CD4-positive, alpha-beta T cell (primary cell): ENCODE measurements at places on chromosomes 13 and 19. TPM values are rescaled to one million over a fixed set of nuclear protein-coding genes. Genes with fewer than 3 reads are reported as not detected.

The TTC9B gene
- total RNA-seq: not detected

The B3GNT8 gene
- 1.2 TPM for total RNA-seq

The SPRED3 gene
- total RNA-seq: 1.7 TPM

The PLIN4 gene
- total RNA-seq: not detected

The ZNF813 gene
- total RNA-seq: 2.0 TPM

The NMRK2 gene
- total RNA-seq: not detected

The ZNF541 gene
- 0.81 TPM for total RNA-seq

The KCNC3 gene
- total RNA-seq: 1.6 TPM

The ZDHHC20 gene
- total RNA-seq: 62.8 TPM

DNA sequence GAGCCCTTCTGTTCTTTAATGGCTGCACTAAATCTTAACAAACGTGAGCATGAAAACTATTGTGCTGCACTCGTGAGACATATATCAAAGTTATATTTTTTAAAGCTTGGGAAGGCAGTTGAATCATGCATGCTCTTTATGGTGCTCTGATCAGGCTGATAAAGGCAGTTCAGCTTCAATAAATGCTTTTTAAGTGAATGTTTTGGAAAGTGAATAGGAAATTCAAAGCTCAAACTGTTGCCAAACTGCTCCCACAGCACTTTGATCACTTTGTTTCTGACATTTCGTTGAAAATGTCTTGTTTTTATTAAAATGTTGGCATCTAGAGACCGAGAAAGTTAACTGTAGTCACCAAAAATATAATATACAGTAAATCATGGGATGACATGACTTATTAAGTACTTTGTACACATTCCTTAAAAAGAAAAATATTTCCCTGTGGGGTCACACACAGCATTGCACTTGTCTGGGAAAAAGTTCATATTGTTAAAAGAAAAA lies 625.7 kb upstream of the PCDH9 start:
- no peak for DNase-seq
- H3K36me3 ChIP-seq: no peaks in the 10 kb centered on the region
- no peaks in the 10 kb centered on the region for H3K27me3 ChIP-seq
- no peak overlapping the region for H3K27ac ChIP-seq
- H3K4me1 ChIP-seq: no peaks in the 10 kb centered on the region
- H3K4me3 ChIP-seq: no peak overlapping the region

- H3K27me3 ChIP-seq: no peaks in the 10 kb centered on the region
- H3K4me1 ChIP-seq: peaks cover 61% of the 10 kb centered on the region
- H3K36me3 ChIP-seq: peaks cover 52% of the 10 kb centered on the region
- H3K4me3 ChIP-seq: no peak overlapping the region
- DNase-seq: no peak
Observed at GRCh38 chr19:19489804-19490204, 25.5 kb downstream of the TSSK6 start.

GRCh38 chr13:48920730-48921129 lies 55.0 kb upstream of the FNDC3A start:
- H3K4me3 ChIP-seq: no peak overlapping the region
- DNase-seq: no peak
- H3K4me1 ChIP-seq: no peaks in the 10 kb centered on the region
- H3K27me3 ChIP-seq: no peaks in the 10 kb centered on the region
- H3K36me3 ChIP-seq: no peaks in the 10 kb centered on the region

- H3K4me1 ChIP-seq: peaks cover 5% of the 10 kb centered on the region
- peak overlapping the region; percentile 36 for H3K4me3 ChIP-seq
- no peak for DNase-seq
- H3K36me3 ChIP-seq: no peaks in the 10 kb centered on the region
- H3K27me3 ChIP-seq: no peaks in the 10 kb centered on the region
- no peak overlapping the region for H3K27ac ChIP-seq
Observed at GRCh38 chr13:50152224-50152623, 137.0 kb downstream of the KCNRG start.

DNA sequence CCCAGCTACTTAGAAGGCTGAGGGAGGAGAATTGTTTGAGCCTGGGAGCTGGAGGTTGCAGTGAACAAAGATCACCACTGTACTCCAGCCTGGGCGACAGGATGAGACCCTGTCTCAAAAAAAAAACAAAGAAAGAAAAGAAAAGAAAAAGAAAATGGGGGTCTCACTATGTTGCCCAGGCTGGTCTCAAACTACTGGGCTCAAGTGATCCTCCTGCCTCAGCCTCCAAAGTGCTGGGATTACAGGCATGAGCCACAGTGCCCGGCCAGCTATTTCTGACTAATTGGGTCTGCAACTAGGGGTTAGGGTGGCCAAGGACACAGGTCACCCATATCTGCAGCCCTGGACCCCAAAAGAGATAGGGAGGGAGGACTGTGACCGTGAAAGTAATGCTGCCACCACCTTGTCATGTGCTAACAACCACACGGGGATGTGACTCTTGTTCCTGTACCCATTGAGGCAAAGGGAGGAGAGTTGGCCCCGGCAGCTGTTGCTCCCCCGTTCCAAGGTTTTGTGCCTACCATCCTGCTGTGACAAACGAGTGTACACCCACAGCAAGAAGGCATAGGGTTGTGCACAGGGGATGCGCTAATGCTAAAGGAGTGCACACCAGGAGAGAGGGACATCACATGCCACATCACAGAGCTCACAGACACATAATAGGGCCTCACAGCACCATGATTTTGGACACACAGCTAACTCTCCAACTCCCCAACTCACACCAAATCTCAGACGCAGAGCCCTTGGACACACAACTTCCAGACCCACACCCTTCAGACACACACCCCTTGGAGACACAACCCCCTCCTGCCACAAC lies 619 bp downstream of the MEF2B start:
- H3K27ac ChIP-seq: no peak overlapping the region
- H3K27me3 ChIP-seq: no peaks in the 10 kb centered on the region
- H3K4me3 ChIP-seq: peak overlapping the region; percentile 22
- no peak for DNase-seq
- H3K36me3 ChIP-seq: peaks cover 2% of the 10 kb centered on the region

DNA sequence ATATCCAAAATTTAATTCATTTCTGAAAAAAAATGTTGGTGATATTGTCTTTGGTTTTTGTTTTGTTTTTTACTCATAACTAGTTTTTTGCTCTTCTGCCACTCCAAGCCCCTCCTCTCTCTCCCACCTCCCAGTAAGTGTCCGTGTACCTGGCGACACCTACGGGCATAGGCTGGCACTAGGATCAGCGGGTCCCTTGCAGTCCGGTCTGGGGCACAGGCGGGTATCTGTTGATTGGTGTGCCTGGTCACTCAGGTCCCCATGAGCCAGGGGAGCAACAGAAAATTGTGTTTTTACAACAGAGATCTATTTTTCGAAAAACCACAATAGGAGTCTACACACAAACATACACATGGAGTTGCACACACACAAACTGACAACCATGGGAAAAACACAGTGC lies 104.8 kb downstream of the ZIC5 start:
- no peaks in the 10 kb centered on the region for H3K4me1 ChIP-seq
- no peak for DNase-seq
- no peaks in the 10 kb centered on the region for H3K27me3 ChIP-seq
- no peak overlapping the region for H3K4me3 ChIP-seq

- no peak for DNase-seq
- no peak overlapping the region for H3K4me3 ChIP-seq
- no peaks in the 10 kb centered on the region for H3K36me3 ChIP-seq
- H3K27ac ChIP-seq: no peak overlapping the region
- no peaks in the 10 kb centered on the region for H3K4me1 ChIP-seq
- no peaks in the 10 kb centered on the region for H3K27me3 ChIP-seq
Observed at GRCh38 chr19:31817971-31818797, 468.9 kb upstream of the TSHZ3 start.

GRCh38 chr19:38812009-38812840 lies 520 bp downstream of the LGALS4 start:
- H3K4me3 ChIP-seq: no peak overlapping the region
- peaks cover 26% of the 10 kb centered on the region for H3K36me3 ChIP-seq
- no peaks in the 10 kb centered on the region for H3K4me1 ChIP-seq
- H3K27me3 ChIP-seq: no peaks in the 10 kb centered on the region

GRCh38 chr13:27638001-27638400 lies 16.3 kb downstream of the POLR1D start:
- no peaks in the 10 kb centered on the region for H3K27me3 ChIP-seq
- peaks cover 6% of the 10 kb centered on the region for H3K4me1 ChIP-seq
- no peak overlapping the region for H3K4me3 ChIP-seq
- no peak overlapping the region for H3K27ac ChIP-seq

- H3K36me3 ChIP-seq: no peaks in the 10 kb centered on the region
- DNase-seq: no peak
- H3K4me3 ChIP-seq: no peak overlapping the region
Observed at GRCh38 chr13:107203146-107203847, 635.4 kb upstream of the ARGLU1 start.

- peaks cover 11% of the 10 kb centered on the region for H3K36me3 ChIP-seq
- peak overlapping the region; percentile 83 for H3K4me3 ChIP-seq
- H3K27me3 ChIP-seq: no peaks in the 10 kb centered on the region
- peaks cover 40% of the 10 kb centered on the region for H3K4me1 ChIP-seq
- peak overlapping the region; percentile 74 for H3K27ac ChIP-seq
- DNase-seq: peak; percentile 21
Observed at GRCh38 chr19:13150931-13151604, 857 bp downstream of the IER2 start.

GRCh38 chr13:67520886-67521285 lies 290.8 kb upstream of the PCDH9 start:
- H3K4me1 ChIP-seq: no peaks in the 10 kb centered on the region
- H3K27ac ChIP-seq: no peak overlapping the region
- no peaks in the 10 kb centered on the region for H3K36me3 ChIP-seq
- H3K27me3 ChIP-seq: no peaks in the 10 kb centered on the region

GRCh38 chr13:60655256-60655655 lies 258.2 kb downstream of the TDRD3 start:
- H3K4me3 ChIP-seq: no peak overlapping the region
- no peaks in the 10 kb centered on the region for H3K27me3 ChIP-seq
- no peaks in the 10 kb centered on the region for H3K4me1 ChIP-seq

DNA sequence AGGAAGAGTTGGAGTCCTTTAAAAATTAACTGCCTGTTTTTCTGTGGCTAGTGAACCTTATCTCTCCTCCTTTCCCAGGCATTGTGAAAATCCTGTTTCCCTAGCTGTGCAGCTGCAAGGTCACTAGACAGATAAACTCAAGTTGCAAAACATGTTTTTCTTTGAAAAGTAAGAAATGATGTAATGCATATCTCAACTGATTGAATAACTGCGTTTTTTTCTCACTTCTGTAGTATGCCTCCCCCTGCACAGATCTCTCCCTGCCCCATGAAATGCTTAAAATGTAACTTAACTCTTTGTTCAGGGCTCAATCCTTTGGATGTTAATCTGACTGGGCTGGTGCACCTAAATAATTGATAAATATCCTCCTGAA lies 27.7 kb upstream of the CYSLTR2 start:
- no peak overlapping the region for H3K4me3 ChIP-seq
- H3K36me3 ChIP-seq: no peaks in the 10 kb centered on the region
- H3K27ac ChIP-seq: no peak overlapping the region
- H3K4me1 ChIP-seq: no peaks in the 10 kb centered on the region
- H3K27me3 ChIP-seq: no peaks in the 10 kb centered on the region
- DNase-seq: no peak

- H3K4me1 ChIP-seq: peaks cover 92% of the 10 kb centered on the region
- no peaks in the 10 kb centered on the region for H3K36me3 ChIP-seq
- H3K4me3 ChIP-seq: no peak overlapping the region
- DNase-seq: no peak
Observed at GRCh38 chr13:40484101-40484800, 182.2 kb downstream of the FOXO1 start.

DNA sequence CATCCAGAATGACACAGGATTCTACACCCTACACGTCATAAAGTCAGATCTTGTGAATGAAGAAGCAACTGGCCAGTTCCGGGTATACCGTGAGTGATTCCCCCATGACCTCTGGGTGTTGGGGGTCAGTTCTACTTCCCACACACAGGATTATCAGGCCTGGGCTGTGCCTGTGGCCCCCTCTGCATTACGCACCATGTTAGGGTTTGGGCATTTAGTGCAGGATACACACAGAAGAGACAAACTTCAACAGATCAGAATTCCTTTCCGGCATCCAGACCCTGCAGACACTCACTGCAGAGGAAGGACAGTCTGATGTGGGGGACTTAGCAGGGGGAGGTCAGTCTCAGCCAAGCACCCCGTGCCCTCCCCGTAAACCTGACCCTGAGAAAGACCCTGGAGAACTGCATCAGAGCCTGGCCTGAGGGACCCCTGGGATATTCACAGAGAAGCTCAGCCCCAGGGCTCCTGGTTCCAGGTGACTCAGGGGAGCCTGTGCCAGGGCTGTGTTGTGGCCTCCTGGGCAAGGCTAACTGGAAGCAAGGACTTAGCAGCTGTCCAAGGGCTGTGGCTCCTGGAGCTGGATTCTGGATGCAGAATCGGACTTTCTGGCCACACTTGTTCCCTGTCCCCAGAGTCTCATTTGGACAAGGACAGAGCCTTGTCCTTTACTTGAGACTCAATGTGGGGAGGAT lies 1.7 kb downstream of the CEACAM5 start:
- no peak overlapping the region for H3K27ac ChIP-seq
- no peaks in the 10 kb centered on the region for H3K36me3 ChIP-seq
- H3K4me1 ChIP-seq: peaks cover 8% of the 10 kb centered on the region
- peaks cover 21% of the 10 kb centered on the region for H3K27me3 ChIP-seq
- DNase-seq: no peak
- no peak overlapping the region for H3K4me3 ChIP-seq

- H3K4me3 ChIP-seq: no peak overlapping the region
- H3K27me3 ChIP-seq: no peaks in the 10 kb centered on the region
- no peaks in the 10 kb centered on the region for H3K4me1 ChIP-seq
- DNase-seq: no peak
- H3K27ac ChIP-seq: no peak overlapping the region
Observed at GRCh38 chr13:47611664-47612288, 389.3 kb downstream of the SUCLA2 start.

DNA sequence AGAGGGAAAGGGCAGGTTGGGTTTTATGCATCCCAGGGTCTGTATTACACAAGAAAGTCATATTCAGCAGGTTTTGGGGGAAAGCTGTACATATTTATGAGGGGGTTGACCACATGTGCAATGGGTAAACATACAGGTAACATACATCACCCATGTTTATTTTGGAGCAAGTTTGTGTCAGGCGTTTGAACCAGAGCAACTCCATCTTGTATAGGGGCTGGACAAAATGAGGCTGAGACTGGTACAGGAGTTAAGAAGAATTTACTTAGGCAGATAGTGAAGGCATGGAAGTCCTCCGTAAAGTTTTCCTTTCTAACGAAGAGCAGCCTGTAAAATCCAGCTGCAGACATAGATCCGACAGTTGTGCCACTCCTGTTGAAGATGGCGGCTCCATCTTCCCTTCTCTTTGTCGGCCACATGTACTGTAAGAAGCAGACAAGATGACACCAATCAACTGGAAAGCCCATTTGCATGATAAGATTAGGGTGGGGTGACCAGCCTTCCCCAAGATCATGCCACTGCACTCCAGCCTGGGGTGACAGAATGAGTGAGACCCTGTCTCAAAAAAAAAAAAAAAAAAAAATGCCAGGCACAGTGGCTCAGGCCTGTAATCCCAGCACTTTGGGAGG lies 4.7 kb upstream of the NUDT19 start:
- H3K27me3 ChIP-seq: no peaks in the 10 kb centered on the region
- no peak for DNase-seq
- H3K36me3 ChIP-seq: no peaks in the 10 kb centered on the region
- H3K4me1 ChIP-seq: peaks cover 13% of the 10 kb centered on the region
- H3K4me3 ChIP-seq: no peak overlapping the region

- H3K4me3 ChIP-seq: no peak overlapping the region
- H3K27ac ChIP-seq: no peak overlapping the region
- H3K4me1 ChIP-seq: no peaks in the 10 kb centered on the region
- no peaks in the 10 kb centered on the region for H3K36me3 ChIP-seq
- no peak for DNase-seq
Observed at GRCh38 chr13:35514061-35514477, 37.6 kb upstream of the MAB21L1 start.

GRCh38 chr19:13171146-13171545 lies 20.9 kb downstream of the IER2 start:
- H3K27me3 ChIP-seq: no peaks in the 10 kb centered on the region
- DNase-seq: no peak
- H3K4me1 ChIP-seq: peaks cover 90% of the 10 kb centered on the region
- H3K36me3 ChIP-seq: no peaks in the 10 kb centered on the region
- H3K27ac ChIP-seq: peak overlapping the region; percentile 47
- H3K4me3 ChIP-seq: no peak overlapping the region
